Fibroblast of skin of scalp (primary cell): ENCODE measurements at places on chromosomes 12 and 14.

DNA sequence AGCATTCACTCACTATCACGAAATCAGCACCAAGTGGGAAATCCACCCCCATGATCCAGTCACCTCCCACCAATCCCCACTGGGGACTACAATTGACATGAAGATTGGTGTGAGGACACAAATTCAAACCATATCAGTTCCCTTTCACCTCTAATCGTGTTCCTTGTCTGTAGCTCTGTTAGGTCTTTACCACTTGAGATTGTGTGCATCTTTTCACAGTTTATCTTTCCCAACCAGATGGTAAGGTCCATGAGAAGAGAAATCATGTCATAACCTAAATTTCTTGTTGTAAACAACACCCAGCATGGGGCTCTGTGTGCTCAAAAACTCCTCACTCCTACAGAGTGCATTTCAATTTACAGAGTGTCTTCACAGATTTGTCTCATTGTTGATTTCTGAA lies 27.1 kb upstream of the PCED1B start:
- DNase-seq, result no peak

GRCh38 chr12:67152451-67152850 lies 116.7 kb upstream of the CAND1 start:
- DNase-seq, result no peak

DNA sequence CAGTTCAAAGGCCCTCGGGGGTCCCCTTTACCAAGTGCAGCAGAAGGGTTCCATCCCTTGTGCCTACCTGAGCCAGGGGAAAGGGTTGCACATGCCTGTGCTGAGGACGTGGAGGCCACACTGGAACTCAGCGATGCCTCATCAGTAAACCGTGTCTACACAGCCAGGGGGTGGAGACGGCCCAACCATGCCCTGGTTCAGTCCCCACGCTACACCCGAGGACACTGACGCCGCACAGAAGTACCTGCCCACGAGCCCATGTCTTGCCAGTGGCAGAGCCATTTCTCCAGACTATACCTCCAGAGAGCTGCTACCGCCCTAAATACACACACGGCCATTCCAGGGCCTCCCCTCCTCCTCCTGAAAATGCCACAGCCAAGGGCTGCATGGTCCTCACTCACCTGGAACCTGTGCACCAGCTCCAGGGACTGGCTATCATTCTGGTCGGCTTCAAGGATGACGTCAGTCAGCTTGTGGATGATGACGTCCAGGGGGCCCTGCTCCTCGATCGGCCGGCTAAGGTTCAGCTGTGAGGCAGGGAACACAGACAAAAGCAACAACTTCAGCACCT lies 93.4 kb downstream of the CHGA start:
- no peak for DNase-seq

DNA sequence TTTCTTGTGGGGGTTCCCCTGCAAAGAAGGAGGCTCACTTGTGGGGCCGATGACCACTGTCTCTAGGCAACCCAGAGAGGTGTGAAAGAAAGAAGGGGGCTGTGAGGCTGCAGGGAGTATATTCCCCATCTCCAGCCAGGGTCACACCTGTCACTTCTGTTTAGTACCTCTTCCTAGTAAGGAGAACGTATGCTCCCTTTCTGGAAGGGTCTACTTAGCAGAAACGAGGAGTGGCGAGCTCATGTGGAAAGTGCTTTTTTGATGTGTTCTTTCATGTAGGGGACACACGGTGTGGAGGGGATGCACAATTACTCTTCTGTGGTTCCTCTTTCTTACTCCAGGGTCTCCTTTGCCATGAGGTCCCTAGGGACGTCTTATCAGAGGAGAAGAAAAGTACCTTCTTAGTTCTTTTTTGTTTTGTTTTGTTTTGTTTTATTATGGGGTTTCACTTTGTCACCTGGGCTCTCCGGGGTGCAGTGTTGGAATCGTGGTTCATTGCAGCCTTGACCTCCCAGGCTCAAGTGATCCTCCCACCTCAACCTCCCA lies 58.3 kb downstream of the PRKCH start:
- DNase-seq, result no peak

DNA sequence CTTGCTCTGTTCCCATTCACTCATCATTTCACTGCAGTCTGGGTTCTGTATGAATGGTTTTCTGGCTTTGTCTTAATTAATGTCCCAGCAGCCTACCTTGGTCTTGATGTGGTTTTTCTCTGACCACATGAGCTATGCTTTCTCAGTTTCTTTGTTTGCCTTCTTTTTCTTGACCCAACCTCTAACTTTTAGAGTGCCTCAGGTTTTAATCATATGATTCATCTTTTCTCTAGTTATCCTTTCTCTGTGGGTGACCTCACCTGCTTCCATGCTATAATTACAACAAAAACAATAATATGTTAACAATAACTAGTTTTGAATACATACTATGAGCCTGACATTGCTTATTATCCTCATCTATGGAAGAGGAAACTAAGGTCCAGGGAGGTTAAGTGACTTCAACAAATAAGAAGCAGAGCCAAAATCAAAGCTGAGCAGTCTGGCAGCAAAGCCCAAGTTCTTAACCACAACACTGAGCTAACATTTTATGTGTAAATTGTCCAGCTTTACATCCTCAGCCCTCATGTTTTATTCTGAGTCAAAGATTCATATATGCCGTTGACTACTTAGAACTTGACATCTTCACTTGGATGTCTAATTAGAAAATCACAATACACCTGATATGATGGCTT lies 4.7 kb upstream of the EPYC start:
- DNase-seq, result no peak

DNA sequence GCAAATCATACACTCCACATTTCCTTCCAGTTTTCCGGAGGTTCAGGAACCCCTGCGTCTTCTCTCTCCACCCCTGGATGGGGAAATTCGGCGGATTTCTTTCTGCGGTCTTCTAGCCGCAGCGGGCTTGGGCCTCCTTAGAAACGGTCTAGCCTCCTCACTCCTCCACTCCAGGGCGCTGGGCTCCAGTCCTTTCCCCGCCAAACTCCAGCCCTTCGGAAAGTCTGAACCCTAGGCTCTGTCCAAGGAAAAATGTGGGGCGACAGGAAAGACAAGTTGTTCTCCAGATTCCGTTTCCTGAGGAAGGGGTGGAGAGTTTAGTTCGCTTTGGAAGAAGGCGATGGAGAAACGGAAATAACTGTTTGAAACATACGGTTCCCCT lies 1.4 kb upstream of the HOXC10 start:
- DNase-seq, result no peak

GRCh38 chr12:43131301-43131700 lies 420.7 kb downstream of the ADAMTS20 start:
- DNase-seq, result peak; percentile 35

- DNase-seq, result peak; percentile 81
Observed at GRCh38 chr12:96044017-96044942, 8.9 kb upstream of the LTA4H start.

GRCh38 chr12:85823436-85824180 lies 12.6 kb downstream of the RASSF9 start:
- DNase-seq, result peak; percentile 82

DNA sequence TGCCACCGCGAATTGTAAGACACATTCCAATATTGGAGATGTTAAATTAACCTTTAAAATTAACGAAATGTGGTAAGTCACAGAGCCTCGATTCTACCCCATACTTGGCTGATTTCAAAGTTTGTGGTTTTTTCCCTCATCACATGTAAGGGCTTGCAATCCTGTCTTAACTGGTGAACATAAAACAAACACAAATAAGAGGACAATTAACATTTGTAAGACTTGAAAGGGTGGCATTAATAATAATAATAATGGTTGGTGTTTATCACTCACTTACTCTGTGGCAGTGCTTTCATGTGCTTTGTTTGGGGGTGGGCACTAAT lies 26.6 kb downstream of the PPFIBP1 start:
- no peak for DNase-seq
